ENCODE measurements at places on chromosomes 5 and 9. TPM values are rescaled to one million over a fixed set of nuclear protein-coding genes. Genes with fewer than 3 reads are reported as not detected.

ANKRA2 gene
- 26.5 TPM for total RNA-seq

ANKRD18A gene
- 27.3 TPM for total RNA-seq

DAB2 gene
- total RNA-seq, result 9.5 TPM

TYRP1 gene
- not detected for total RNA-seq

CATSPER3 gene
- total RNA-seq, result 1.4 TPM

PHF24 gene
- not detected for total RNA-seq
